CD4-positive, alpha-beta T cell (primary cell): ENCODE measurements at places on chromosomes 5 and 9.

GRCh38 chr9:22483528-22484070, 37.0 kb downstream of the DMRTA1 start:
- no peak for DNase-seq

GRCh38 chr5:170181902-170182301, 50.9 kb upstream of the C5orf58 start:
- no peak for DNase-seq

- DNase-seq, result no peak
Measured at GRCh38 chr9:8599937-8600336, 800.4 kb upstream of the DMAC1 start.

DNA sequence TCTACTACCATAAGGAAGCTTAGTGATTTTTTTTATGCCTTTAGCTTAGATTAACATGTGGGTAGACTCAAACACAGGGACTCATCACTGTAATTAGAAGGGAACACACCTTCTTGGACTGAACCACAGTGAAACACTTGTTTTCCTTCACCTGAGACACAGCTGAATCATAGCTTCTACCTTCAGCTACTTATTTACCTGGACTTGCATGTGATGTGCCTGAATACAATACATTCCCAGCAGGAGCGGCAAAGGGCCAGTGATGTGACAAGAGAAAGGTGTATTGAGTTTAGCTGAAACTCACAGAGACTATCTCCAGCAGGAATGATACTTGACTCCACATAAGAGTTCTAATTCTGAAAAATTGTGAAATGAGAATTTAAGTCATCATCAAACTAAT, 37.8 kb downstream of the GRAMD2B start:
- no peak for DNase-seq

- DNase-seq, result no peak
Measured at GRCh38 chr5:172855597-172856292, 21.7 kb downstream of the ERGIC1 start.

DNA sequence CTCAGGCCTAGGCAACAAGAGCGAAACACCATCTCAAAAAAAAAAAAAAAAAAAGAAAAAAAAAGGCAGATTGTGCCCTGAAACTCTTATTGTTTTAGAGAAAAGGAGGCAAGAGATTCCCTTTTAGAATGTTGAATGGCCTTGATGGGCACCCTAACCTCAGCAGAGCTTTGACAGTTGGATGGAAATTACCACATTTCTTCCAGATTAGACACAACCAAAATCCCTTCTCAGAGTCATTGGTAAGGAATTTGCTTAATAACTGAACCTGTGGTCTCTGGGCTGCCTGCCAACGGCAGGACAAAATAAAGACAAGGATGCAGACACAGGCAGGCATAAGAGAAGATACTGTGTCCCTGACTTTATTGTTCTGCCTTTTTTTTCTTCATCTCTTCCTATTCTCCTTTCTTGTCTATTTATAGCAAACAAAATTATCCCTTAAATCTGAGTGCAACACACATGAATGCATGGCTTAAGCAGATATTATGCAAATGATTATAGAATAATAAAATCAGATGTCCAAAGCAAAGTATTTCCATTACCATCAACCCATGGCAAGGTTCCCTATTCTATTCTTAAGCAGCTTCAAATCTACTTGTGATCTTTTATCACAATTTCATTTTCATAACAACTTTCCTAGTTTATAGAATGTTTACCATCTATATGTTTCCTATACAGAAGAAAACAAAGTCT, 37.3 kb upstream of the TRIO start:
- DNase-seq, result no peak
